ENCODE measurements at places on chromosomes 12 and 14. TPM values are rescaled to one million over a fixed set of nuclear protein-coding genes. Genes with fewer than 3 reads are reported as not detected.

NOVA1 gene
- 5.1 TPM for total RNA-seq

LIMA1 gene
- total RNA-seq: 70.6 TPM

CCDC91 gene
- 47.6 TPM for total RNA-seq

ZNF891 gene
- 1.2 TPM for total RNA-seq

DPPA3 gene
- not detected for total RNA-seq

Measured in fibroblast of lung (primary cell).